ENCODE measurements at places on chromosomes 6 and 20. TPM values are rescaled to one million over a fixed set of nuclear protein-coding genes. Genes with fewer than 3 reads are reported as not detected.
A peak's percentile ranks its signal among the peaks of the same experiment; 100 is the strongest.

- peaks cover 30% of the 10 kb centered on the region for H3K36me3 ChIP-seq
- no peaks in the 10 kb centered on the region for H3K27me3 ChIP-seq
- H3K27ac ChIP-seq = no peak overlapping the region
- H3K4me1 ChIP-seq = peaks cover 9% of the 10 kb centered on the region
- H3K4me3 ChIP-seq = no peak overlapping the region
- no peak for DNase-seq
These were observed 3.9 kb downstream of the ITPA start for GRCh38 chr20:3213226-3213625.

DNA sequence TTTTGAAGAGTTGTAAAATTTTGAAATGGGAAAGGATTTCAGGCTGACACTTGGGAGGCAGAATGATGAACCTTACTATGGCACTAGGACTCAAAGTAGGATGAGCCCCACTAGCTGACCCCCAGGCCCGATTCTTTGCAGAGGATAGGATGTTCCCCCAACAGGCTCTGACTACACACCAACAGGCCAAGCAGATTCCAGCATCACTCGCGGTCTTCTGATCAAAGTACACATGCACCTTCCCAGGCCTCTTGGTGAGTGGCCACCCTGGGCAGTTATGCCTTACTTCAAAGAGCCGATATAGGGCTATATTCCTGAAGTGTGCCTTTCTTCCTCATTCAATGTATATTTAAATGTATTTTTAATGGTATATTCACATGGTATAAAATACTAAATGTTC is 117.6 kb upstream of the TMEM181 start:
- H3K27me3 ChIP-seq = no peaks in the 10 kb centered on the region
- no peak for DNase-seq
- no peaks in the 10 kb centered on the region for H3K36me3 ChIP-seq

DNA sequence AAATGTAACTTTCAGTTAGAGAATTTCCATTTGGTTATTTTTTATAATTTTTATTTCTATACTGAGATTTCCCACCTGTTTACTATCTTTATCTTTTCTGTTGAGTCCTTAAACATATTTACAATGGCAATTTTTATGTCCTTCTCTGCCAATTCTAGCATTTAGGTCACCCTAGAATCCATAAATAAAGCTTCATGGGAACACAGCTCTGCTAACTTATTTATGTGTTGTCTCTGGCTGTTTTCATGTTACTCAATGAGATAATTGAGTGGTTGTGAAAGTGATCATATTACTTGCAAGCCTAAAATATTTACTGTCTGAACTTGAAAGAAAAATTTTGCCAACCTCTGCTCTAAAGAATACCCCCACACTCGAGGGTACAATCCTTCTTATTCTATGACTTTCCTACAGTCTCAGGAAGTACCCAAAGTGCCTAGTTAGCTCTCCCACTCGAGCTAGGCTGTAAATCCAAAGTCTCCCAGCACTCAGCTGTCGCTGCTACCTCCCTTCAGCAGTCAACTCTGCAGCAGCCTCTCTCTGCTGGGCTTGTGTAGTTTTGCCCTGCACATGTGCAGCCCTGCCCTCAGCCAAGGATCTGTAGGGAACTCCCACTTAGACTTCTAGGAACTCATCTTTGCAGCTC is 53.5 kb upstream of the GCLC start:
- DNase-seq = no peak
- H3K4me3 ChIP-seq = no peak overlapping the region
- no peak overlapping the region for H3K27ac ChIP-seq
- peaks cover 2% of the 10 kb centered on the region for H3K27me3 ChIP-seq
- H3K36me3 ChIP-seq = no peaks in the 10 kb centered on the region
- no peaks in the 10 kb centered on the region for H3K4me1 ChIP-seq

DNA sequence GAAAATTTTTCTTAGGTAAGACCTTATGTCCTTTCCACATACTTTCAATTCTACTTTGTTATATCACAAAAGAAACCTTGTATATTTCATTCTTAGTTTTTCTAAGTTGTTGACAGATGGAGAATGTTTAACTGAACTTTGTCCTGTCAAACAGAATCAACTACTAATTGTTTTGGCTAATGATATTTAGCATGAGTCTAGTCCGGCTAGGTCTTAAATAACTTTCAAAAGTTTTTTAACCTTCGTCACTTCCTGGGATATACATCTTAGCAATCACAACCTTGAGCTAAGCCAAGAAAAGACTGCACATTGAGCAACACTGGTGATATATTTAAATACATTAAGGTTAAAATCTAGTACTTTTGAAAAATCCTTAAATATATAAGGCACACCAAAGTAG is 62.9 kb upstream of the RUNX2 start:
- no peak for DNase-seq
- H3K27ac ChIP-seq = no peak overlapping the region
- no peaks in the 10 kb centered on the region for H3K27me3 ChIP-seq
- no peak overlapping the region for H3K4me3 ChIP-seq

The SLC44A4 gene
- not detected for total RNA-seq

The VNN1 gene
- not detected for total RNA-seq

DNA sequence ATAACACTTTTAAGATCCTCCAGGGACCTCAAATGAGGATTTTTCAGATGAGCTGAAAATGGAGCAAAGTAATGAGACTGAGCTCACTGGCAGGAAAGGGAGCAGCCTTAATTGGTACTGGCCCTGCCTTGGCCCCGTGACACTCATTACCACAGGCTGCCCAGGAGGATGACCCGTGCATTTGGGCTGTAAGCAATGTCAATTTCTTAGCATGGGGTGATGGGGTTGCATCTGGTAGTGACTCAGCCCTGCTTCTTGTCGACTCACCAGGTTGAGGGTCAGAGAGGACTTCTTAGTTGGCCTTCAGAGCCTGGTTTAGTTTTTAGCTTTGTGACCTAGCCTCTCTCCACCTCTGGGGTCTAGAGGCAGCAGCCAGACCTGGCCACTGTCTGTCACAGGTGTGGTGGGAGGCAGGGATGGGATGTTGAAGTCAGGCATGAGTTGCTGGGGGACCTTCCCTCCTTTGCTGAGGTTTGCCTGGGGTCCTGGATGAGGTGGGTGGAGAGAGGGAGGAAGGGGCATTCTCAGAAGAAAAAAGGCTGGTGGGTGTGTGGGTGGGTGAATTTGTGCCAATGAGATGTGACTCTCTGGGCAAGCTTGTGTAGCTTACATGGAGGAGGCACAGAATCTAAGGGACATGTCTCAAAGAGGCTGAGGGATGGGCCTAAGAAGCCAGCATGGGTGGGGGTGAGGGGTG is 25.9 kb upstream of the EPB41L1 start:
- H3K4me1 ChIP-seq = no peaks in the 10 kb centered on the region
- no peaks in the 10 kb centered on the region for H3K27me3 ChIP-seq
- no peak for DNase-seq
- H3K4me3 ChIP-seq = no peak overlapping the region
- H3K27ac ChIP-seq = no peak overlapping the region

The C20orf144 gene
- total RNA-seq = 0.26 TPM

GRCh38 chr6:108795814-108796213 is 52.4 kb upstream of the ARMC2 start:
- no peak overlapping the region for H3K4me3 ChIP-seq
- no peak for DNase-seq
- no peaks in the 10 kb centered on the region for H3K36me3 ChIP-seq
- H3K4me1 ChIP-seq = peaks cover 30% of the 10 kb centered on the region
- H3K27ac ChIP-seq = no peak overlapping the region
- H3K27me3 ChIP-seq = peaks cover 12% of the 10 kb centered on the region

DNA sequence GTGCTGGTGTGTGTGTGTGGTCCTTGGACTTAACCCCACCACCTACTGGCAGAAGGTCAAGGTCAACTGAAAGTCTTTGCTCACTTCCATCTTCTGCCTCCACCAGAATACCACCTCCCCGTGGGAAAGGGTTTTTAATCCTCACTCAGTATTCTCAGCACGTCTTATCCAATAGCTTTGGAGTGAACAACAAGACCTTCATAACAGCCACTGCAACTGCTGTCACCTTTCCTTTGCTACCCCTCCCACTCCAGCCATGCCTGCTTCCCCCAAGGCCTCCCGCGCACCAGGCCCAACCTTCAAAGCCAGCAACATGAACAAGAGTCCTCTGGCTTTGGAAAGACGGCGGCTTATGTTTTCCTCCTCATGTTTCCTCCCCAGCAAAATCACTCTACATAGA is 787 bp upstream of the BTN2A2 start:
- H3K4me1 ChIP-seq = peaks cover 37% of the 10 kb centered on the region
- no peak for DNase-seq
- peaks cover 15% of the 10 kb centered on the region for H3K36me3 ChIP-seq
- peak overlapping the region; percentile 53 for H3K27ac ChIP-seq
- peak overlapping the region; percentile 96 for H3K4me3 ChIP-seq

DNA sequence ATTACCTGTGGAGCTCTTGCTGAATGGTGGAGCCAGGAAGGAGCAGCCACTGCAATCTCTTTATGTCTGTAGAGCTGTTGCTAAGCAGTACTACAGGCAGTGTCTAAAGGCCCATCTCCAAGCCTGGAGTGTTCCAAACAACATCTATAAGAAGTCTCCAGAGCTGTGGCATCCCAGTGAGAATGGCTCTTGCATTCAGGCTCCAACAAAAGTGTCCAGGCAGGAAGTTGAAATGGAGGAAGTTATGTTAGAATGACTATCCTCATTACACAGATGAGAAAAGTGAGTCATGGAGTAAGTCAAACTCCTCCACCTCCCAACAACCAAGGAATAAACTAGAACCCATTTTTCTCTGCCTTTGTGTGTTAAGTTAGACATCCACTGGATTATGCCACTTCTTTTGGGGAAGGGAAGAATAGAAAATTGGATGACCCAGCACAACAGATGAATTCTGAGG is 288.5 kb upstream of the STXBP5 start:
- peaks cover 11% of the 10 kb centered on the region for H3K4me1 ChIP-seq
- H3K4me3 ChIP-seq = no peak overlapping the region
- no peak for DNase-seq
- H3K27me3 ChIP-seq = no peaks in the 10 kb centered on the region
- no peaks in the 10 kb centered on the region for H3K36me3 ChIP-seq
- H3K27ac ChIP-seq = no peak overlapping the region

DNA sequence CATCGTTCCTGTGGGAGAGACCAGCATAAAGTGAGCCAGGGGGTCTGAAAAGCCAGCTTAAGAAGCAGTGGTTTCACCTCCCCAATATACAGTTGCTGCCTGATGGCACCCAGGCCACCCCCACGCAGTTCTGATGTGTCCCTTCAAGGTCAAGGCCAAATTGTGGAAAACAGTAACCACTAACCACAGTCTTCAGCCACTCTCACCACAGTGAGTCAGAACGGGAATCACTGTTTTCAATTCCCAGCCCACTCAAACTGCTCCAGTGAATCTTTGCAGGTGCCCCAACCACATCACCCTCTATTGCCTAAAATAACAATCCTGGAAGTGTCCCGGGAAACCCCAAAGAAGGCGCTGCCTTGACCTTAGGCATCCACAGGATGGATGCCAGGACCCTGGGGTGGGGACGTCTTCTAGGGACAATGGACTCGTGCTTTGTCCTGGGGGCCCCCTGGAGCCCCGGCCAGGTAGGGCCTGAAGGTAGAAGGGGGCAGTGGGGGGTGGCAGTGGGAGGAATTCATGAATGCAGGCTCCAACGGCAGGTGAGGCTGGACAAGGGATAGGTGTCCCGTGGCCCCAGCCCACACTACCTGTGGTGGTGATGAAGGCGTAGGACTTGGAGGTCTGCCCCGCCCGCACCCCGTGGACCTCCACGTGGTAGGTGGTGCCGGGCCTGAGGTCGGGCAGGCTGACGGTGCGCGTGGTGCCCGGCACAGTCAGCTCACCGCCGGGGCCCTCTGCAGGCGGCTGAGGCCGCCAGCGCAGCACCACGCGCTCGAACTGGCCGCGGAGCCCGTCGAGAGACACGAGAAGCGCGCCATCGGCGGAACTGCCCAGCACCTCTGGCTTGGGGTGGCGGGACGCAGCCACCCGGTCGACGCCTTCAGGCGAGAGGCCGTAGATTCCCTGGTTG is 22.2 kb downstream of the TNXB start:
- no peaks in the 10 kb centered on the region for H3K36me3 ChIP-seq
- DNase-seq = peak; percentile 62

DNA sequence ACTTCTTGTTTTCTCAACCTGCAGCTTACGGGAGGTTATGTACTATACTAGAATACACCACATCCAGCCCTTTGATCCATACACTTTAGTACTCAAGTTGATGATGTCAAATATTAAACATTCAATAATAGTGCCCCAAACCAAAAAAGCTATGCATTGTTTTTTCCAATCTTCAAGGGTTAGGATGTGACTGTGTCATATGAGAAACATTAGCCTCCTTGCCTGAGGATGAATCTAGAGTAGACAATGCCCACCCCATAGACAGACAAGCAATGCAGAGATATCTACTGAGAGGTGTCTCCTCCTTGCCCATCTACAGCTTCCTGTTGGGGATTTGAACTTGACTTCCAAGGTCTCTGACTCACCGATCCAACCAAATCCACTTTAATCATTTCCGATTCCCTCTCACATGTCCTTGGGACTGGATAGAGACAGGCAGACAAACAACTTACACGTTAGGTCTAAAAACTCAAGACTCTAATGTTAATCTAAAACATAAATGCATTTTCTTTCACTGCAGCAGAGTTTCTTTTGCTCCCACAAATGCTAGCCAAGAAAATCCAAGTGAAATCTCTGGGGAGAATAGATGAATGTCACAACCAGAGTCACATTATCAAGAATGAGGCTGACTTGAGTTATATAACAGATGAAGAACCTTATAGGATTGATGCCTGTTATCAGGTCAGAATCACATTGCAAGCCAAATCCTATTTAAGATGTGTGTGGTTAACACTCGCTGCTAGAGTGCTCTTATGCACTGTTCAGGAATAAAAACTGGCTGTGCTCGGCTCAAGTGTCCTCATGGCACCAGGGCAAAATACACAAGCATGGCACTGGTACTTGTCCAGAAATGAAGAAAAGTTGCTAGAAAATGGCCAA is 75.5 kb upstream of the TNFAIP3 start:
- H3K4me1 ChIP-seq = peaks cover 62% of the 10 kb centered on the region
- H3K27me3 ChIP-seq = no peaks in the 10 kb centered on the region
- peak overlapping the region; percentile 29 for H3K4me3 ChIP-seq
- DNase-seq = no peak
- H3K27ac ChIP-seq = peak overlapping the region; percentile 78

The GGTLC1 gene
- not detected for total RNA-seq

DNA sequence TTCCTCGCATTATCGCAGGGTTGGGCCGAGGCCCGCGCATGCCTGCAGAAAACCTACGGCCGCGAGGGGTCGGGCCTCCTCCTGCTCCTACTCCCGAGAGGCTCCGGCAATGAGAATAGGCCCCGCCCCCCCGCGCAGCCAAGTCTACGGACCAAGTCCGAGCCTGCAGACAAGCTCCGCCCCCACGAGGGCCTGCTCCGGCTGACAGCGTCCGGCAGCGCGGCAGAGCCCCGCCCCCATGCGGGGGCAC is 3.1 kb upstream of the GPSM3 start:
- H3K4me3 ChIP-seq = peak overlapping the region; percentile 98

DNA sequence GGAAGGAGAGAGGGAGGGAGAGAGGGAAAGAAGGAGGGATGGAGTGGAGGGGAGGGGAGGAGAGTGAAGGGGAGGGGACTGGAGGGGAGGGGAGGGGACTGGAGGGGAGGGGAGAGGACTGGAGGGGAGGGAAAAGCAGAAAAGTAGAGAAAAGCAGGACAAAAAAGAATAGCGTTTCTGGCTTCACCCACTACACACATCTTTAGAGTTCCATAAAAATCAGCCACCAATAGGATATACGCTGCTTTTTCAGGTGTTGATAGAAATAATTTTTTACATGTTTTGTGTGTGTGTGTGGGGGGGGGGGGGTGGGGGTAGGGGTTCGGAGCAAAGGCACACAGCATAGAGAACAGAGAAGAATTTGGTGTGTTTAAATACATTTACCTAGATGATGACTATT is 1259.1 kb downstream of the EPHA7 start:
- DNase-seq = no peak
- no peak overlapping the region for H3K27ac ChIP-seq
- H3K36me3 ChIP-seq = no peaks in the 10 kb centered on the region
- no peaks in the 10 kb centered on the region for H3K27me3 ChIP-seq
- H3K4me3 ChIP-seq = no peak overlapping the region
- H3K4me1 ChIP-seq = no peaks in the 10 kb centered on the region
